ENCODE measurements at places on chromosomes 16 and 17. TPM values are rescaled to one million over a fixed set of nuclear protein-coding genes. Genes with fewer than 3 reads are reported as not detected.
A peak's percentile ranks its signal among the peaks of the same experiment; 100 is the strongest.

Gene TMEM220
- not detected for total RNA-seq

- no peak for DNase-seq
Measured at GRCh38 chr17:80006339-80006720, 29.3 kb downstream of the TBC1D16 start.

DNA sequence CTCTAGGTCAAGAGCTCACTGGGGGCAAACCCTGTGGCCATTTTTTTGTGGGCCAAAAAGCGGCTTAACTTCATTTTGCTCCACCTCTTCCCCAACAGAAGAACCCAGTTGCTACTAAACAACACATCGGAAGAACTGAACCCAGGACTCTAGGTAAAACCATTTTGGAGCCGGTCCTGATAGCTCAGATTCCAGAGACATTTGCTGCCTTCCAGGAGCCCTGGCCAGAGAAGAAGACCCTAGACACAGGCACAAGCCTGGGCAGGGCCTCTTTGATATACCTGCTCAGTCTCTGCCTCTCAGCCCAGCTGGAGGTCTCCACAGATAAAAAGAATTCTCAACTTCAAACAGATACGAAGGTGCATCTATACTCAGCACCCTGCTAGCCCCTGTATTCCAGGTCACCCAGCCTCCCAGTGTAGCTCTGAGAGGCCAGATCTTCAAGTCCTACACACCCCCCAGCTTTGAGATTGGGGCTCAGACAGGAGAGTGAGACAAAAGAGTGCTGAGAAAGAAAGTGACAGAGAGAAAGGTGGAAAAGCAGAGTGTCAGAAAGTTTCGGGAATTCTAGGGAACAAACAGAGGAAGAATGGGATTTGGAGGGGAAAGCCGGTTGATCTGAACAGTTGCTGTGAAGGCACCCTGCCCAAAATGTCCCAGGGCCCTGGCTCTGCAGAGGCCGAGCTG lies 6.6 kb upstream of the HOXB9 start:
- DNase-seq = no peak

Gene IGFALS
- total RNA-seq = 0.10 TPM

DNA sequence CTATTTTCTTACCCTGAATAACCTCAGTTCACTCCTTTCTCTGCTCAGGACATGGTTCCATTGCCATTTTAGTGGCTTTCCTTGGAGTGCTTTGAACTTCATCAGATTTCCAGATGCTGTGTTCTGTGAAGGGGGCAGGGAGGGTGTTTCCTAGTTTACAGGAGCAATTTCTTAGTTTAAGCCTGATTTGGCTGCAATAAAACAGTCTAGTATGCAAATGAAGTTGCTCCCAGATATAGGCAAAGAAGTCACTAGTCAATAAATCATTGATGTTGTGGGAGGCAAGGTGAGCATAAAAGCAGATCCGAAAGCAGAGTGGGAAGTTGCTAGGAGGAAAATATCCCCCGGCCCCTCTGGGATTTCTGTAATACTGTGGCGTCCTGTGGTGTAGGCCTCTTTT lies 202.3 kb downstream of the HS3ST4 start:
- no peak for DNase-seq

Gene ZC3H7A
- 33.4 TPM for total RNA-seq

Gene CHRNB1
- 10.4 TPM for total RNA-seq

DNA sequence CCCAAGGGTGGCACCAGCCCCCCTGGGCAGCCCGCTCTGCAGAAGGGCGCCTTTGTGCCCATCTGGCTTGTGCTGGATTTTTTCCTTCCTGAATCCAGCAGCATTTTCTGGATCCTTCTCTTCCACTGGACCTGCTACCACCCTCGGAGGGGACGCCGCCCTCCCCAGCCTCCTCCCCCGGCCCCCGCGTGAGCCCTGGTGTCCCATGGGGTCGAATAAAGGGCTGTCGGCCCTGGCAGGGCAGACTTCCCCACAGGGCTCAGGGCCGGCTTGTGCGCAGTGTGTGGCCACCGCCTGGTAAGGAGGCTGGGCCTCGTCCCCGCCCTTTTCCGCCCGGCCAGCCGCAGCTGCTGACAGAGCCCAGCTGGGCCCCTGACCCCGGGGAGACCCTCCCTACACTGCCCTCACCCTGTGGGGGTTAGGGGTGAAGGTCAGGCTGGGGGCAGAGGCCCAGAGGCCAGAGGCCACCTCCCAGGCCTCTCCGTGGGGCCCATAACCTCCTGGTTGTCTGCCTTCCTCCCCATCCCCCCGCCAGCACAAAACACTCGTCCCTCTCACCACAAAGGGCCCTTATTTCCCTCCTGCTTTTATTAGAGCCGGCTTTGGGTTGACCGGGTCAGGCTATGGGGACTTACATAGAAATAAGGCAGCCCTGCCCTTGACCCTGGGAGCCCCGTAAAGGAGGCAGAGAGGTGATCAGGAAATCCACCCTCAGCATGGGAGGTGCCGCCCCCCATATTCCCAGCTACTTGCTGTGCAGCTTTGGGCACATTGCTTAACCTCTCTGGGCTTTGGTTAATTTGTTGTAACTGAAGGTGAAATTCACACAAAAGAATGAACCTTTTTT lies 179.3 kb upstream of the CIBAR2 start:
- DNase-seq = no peak

GRCh38 chr17:37429453-37429852 lies 22.8 kb downstream of the TADA2A start:
- no peak for DNase-seq

Gene PKMYT1
- 104 TPM for total RNA-seq

DNA sequence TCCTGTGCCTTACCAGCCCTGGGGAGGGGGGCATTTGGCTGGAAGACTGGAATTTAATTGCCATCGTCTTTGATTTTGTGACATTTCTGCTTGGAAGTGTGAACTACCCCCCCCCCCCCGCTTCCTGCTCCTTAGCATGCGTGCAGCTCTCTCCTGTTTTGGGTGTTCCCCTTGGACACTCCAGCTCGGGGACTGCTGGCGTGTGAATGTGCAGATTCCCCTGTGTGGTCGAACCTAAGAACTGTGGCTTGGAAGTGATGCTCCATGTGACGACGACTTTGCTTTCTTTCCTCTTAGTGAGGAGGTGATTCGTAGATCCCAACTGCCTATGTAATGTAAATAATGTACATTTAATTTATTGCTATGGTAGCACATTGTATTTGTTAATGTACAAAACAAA lies 26.1 kb downstream of the OR1D5 start:
- no peak for DNase-seq

GRCh38 chr16:12265108-12265507 lies 288.6 kb downstream of the SNX29 start:
- no peak for DNase-seq

- no peak for DNase-seq
Measured at GRCh38 chr16:26708428-26708827, 358.3 kb upstream of the C16orf82 start.

Gene C17orf67
- 0.84 TPM for total RNA-seq

DNA sequence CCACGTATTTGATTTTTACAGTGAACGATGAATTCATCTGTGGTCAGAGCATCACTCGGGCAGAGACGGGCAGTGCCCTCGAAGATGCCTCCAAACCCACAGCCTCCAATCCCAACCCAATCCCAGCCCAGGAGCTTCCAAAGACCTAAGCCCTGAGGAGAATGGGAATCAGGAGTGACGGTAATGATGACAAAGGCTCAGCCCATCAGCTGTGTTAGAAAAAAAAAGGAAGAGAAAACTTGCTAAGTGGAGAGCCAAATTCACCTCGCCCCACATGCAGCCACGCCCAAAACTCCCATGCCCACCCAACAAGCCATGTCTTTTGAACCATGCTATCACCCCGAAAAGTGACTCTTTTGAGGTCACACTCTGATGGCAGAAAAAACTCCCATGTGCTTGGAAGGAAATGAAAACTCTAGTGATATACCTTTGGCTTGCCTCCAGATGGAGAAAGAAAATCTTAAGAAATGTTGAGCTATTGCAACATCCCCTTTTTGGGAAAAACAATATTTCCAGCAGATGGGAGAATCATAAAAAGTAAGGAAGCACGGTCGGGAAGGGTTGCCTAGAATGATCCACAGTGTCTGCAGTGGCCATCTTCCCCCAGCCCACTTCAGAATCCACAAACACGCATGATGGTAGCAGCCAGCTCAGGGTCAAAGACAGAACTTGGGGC lies 37.7 kb downstream of the XYLT1 start:
- no peak for DNase-seq

Gene HCRT
- not detected for total RNA-seq

- no peak for DNase-seq
Measured at GRCh38 chr16:13835387-13835786, 84.6 kb upstream of the ERCC4 start.

- no peak for DNase-seq
Measured at GRCh38 chr16:64364894-64365293, 757.0 kb downstream of the CDH11 start.

DNA sequence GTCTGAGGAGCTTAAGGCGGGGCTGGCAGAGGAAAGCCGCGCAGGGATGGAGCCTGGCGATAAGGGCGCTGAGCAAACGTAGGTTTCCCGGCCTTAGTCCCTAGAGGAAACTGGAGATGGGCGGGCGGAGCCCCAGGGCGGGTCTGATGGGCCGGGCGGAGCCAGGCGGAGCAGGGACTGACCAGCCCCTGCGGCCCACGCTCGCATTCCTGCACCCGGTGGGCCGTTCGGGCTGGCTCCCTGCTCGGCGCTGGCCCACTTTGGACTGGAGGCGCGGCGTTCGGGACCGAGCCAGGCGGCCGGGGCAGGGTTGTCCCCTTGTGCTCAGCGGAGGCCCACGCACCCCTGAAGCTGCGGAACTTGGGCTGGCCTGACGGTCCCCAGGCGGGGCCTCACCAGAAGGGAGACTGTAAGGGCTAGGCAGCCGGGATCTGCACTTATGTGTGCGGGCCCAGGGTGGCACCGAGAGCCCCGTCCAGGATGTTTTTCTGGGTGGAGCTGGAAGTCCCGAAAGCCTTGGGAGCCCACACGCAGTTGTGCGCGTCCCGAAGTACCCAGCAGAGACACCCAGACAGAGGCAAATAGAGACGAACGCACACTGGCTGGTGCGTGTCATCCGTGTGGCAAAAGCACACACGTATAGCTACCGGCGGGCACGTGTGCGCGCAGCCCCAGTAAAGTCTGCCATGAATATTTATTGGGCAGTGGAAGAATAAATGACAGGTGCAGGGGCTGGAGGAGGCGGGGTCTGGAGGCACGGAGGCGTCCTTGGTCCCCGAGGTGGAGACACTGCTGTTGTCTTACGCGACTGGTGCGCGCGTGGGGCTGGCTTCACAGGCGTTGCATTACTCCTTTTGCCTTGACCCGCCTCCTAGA lies 1.4 kb downstream of the PYDC1 start:
- peak; percentile 63 for DNase-seq

Gene AOC3
- total RNA-seq = 5.9 TPM

DNA sequence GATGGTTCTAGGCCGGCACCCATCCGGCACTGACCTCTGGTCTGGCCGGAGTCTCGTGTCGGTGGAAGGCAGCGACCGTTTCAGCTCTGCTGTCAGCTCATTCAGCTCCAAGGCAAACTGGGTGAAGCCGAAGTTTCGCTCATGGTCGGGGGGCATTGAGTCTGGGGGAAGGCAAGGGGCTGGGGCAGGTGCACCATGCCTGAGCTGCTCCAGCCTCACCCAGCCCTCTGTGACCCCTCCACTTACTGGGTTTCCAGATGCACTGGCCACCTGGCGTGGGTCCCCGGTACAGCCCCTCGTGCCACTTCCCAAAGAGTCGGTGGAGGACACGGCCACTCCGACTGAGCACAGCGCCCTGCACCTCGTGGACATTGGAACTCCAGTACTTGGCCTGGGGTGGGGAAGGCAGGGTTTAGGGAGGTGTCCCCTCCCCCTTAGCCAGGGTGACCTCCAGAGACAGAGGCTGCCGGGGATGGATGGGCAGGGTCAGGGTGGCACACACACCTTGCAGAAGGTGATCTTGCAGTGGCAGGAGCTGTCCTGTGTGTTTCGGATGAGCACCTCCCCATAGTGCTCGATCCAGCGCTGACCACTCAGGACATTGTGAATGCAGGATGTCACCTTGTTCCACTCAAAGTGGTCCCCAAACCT lies 12.6 kb downstream of the OSBPL7 start:
- no peak for DNase-seq

- no peak for DNase-seq
Measured at GRCh38 chr17:44132275-44132821, 8.9 kb upstream of the HDAC5 start.

Gene SPNS3
- total RNA-seq = 0.37 TPM

GRCh38 chr17:32491371-32492263 lies 4.8 kb downstream of the CDK5R1 start:
- DNase-seq = no peak

GRCh38 chr17:78889531-78889930 lies 13.5 kb downstream of the CEP295NL start:
- no peak for DNase-seq

DNA sequence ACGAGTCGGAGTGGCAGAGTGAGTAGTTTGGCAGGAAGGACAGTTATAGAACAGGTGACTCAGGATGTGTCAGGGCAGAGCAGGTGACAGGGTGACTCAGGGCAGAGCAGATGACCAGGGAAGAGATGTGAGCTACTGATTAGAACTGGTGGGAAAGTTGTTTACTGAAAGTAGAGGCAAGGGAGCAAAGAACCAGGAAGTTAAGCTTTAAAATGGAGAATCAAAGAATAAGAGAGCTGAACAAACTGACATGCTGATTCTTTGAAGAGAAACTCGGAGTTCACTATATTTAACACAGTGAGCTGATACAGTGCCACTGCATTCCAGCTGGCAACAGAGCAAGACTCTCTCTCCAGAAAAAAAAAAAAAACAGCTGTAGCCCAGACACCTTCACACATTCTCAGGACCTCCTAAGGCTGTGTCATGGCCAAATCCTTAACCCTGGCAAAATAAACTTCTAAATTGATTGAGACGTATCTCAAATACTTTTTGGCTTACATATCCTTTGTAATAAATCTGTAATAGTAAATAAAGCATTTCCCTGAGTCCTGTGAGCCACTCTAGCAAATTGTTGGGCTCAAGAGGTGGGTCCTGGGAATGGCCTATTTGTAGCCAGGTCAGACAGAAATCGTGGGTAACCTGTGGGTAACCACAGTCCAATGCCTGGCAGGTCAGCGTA lies 12.3 kb upstream of the UBE2I start:
- DNase-seq = peak; percentile 92

DNA sequence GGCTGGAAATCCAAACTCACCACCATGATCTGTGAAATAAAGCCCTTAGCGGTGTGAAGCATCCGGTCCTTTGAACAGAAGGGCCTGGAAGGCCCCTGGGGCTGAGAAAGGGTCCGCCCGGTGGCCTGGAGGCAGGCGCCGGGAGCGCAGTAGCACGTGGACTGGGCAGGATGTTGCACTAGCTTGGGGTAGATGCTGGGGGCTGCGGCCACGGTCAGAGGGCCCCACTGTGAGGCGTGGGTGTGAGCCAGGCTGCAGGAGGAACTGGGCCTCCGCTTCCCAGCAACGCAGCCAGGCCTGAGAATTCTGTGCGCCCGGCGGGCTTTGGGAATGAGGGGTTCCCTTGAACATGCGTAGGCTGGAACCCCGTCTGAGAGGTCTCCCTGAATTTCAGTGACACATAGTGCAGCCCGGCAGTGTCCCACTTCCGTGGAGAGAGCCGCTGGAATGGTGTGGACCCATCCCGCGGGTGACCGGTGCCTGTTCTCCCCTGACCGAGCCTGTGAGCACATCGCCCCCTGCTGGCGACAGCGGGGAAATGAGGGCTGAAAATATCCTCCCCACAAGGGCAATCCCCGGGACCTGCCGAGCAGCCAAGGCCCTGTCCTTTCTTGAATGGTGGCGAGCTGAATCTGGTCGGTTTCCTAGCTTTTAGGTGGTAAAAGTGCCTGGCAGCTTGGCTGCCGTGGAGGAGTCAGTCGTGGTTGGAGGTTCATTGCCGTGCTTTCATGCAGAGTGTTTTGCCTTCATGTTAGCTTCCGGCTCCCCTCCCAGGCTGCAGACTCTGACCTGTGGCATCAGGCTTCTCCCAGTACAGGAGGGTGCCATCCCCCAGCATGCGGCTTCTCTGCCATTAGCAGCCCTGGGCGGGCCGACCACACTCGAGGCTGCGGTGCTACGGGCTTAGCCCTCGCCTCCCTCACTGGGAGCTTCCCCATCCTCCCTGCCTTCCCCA lies 43.8 kb downstream of the DNAJA2 start:
- peak; percentile 18 for DNase-seq
